A549 (cell line): ENCODE measurements at places on chromosomes 12 and 14.

- peak; percentile 69 for DNase-seq
These were observed 28.6 kb downstream of the SUDS3 start for GRCh38 chr12:118404876-118405521.

GRCh38 chr14:101372894-101373620 is 188.2 kb upstream of the DIO3 start:
- no peak for DNase-seq

- DNase-seq: no peak
These were observed 982 bp downstream of the BCL7A start for GRCh38 chr12:122022393-122023338.

DNA sequence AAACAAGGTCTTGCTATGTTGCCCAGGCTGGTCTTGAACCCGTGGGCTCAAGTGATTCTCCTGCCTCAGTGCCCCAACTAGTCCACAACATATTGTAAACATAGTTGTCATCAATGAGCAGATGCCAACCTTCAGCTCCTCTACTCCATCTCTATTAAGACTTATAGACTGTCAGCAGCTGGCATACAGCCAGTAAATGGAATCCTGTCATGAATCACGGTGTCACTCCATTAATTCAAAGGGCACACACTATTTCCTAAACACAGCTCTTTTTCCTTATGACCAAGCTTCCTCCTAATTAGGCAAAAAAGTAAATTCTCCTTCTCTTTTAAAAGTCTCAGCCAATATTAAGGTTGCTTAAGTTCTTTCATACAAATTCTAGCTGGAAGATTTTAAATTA is 111.2 kb downstream of the ITPR2 start:
- DNase-seq: no peak

- peak; percentile 42 for DNase-seq
These were observed 20.3 kb upstream of the DRAM1 start for GRCh38 chr12:101857043-101857558.

GRCh38 chr14:92906823-92907222 is 16.1 kb upstream of the CHGA start:
- no peak for DNase-seq

DNA sequence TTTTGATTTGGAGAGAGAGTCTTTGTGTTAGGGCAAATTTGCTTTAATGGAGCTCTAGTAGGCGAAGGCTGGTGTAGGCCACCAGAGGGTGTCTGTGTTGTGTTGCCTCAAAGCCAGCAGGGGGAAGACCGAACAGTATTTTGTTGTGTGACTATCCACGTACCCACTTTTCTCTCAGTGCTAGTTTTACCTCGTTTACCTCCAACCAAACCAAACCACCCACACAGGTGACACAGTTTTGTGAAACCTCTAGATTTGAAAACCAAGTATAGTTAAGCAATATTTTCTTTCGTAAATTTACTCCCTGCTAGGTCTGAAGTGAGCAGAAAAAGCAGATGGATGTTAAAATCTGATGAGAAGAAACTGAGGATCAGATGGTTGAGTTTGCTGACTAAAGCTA is 36.3 kb upstream of the NPFF start:
- peak; percentile 74 for DNase-seq

DNA sequence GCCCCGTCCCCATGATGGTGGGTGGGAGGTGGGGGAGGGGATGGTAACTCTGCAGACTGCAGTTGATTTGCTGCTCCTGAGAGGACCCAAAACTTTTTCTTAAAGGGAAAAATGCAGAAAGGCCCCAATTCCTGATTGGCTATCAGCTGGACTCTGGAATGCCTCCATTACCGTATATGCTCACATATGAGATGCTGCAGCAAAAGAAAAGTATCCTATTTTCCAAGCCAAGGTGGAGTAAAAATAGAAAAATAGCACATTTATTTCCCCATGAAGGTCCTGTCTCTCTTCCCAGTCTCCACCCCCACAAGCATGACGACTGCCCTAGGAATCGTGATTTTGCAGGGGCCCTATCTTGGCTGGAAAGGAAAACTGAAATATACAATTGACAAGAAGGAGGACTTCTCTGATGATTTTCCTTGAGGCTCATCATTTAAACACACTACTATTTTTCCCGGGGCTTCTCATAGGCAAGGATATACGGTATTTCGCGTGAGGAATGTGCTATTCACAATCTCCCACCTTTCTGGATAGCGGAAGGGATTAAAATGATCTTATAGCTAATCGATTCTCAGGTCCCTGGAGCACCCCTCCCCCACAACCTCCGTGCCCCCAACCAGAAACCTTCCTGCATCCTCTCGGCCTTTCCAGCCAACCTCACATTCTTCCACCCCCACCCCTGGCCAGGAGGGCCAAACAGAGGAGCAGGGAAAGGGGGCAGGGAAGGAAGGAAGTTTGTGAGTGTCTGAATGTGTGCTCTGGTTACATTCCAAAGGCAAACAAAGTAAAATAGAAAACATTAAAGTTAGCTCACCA is 138.9 kb upstream of the CCND2 start:
- DNase-seq: no peak

DNA sequence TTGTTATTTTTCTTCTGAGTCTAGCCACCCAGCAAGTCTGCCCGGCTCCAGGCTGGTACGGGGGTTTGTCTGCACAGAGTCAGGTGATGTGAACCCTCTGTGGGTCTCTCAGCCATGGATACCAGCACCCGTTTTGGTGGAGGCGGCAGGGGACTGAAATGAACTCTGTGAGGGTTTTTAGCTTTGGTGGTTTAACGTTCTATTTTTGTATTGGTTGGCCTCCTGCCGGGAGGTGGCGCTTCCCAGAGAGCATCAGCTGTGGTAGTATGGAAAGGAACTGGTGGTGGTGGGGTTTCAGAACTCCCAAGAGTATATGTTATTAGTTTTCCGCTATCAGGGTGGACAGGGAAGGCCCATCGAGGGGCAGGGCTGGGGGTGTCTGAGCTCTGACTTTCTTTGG is 5.3 kb upstream of the SERPINA4 start:
- DNase-seq: no peak

DNA sequence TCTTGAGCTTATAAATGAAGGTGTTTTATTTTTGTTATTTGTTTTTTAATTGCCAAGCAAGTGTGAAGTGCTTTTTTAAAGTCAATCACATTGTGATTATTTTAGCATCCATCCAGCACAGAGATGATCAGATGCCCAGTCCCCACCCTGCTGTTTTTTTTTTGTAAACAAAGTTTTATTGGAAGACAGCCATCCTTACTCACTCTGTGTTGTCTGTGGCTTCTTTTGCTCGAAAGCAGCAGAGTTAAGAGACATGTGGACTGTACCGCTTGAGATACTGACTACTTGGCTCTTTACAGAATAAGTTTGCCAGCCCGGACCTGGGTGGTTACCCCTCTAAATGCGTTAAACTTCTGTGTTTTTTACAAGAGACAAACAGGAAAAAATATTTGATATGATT is 30.9 kb upstream of the AMN start:
- no peak for DNase-seq

DNA sequence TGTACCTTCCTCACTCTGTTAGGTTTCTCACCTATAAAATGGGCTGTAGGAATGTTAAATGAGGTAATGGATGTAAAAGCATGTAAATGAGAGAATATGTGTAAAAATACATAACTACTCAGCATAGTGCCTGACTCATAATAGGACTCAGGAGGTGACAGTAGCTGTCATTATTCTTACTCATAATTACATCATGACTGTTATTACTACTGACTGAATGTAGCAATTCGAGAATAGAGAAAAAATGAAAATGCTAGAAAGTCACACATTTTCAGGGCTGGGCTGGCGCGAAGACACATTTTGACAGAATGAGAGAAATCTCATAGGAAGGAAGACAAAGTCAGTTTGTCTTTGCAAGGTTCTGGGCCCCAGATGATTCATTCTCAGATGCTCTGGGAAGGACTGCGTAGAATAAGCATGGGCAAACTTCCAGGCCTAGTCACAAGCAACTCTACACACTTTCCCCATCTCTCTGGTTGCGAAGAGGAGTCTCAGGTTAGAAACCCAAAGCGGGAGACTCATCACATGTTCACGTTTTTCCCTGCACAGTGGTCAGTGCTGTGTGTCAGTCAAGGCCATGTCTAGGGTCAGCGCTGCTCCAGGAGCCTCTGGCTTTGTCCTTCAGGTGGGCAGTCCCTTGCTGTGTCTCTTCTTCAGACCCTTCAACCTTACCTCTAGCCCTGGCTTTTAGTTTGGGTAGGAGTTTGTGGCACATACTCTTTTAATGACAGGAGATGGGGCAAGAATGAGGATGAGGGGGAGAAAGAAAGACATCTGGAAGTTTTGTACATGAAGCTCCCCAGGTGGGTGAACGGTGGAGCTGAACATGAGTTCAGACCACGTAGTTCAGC is 8.4 kb downstream of the GPRC5A start:
- DNase-seq: peak; percentile 76

DNA sequence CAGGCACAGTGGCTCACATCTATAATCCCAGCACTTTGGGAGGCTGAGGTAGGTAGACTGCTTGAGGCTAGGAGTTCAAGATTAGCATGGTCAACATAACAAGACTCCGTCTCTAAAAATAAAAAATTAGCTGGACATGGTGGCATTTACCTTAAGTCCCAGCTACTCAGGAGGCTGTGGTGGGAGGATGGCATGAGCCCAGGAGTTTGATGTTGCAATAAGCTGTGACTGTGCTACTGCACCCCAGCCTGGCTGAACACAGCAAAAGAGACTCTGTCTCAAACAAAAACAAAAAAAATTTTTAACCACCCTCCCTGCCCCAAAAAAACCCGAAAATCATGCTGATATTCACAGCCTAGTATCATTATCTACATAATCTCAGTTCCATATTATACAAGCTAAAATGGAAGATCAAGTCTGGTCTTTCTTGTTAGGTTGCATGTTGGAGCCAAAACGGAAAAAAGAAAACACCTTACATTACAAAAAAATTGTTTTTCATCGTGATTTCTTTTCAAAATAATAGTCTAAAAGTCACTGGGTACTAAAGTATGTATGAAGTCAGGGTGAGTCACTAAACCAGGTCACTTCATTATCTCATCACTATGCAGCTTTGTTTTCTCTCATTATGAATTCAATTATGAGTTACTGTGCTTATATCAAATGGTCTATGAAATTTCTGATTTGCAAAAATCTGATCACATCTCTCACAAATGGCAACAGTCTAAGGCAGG is 13.8 kb downstream of the GXYLT1 start:
- DNase-seq: no peak

DNA sequence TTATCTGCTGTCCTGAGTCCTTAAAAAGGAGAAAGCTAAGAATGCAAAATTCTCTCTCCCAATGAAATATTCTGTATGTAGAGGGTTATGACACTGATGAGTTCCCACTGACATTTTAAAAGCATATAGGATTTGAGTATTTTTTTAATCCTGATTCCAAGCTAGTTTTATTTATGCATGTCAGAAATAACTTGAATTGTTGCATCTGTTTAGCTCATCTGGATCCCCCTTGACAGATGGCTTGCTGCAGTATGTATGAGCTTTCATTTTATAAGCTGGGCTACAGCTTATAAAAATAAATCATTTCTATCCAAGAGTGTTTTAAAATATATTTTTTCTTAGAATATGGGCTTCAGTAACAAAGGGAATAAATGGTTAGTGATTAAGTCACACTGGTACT is 495.3 kb downstream of the NELL2 start:
- no peak for DNase-seq

DNA sequence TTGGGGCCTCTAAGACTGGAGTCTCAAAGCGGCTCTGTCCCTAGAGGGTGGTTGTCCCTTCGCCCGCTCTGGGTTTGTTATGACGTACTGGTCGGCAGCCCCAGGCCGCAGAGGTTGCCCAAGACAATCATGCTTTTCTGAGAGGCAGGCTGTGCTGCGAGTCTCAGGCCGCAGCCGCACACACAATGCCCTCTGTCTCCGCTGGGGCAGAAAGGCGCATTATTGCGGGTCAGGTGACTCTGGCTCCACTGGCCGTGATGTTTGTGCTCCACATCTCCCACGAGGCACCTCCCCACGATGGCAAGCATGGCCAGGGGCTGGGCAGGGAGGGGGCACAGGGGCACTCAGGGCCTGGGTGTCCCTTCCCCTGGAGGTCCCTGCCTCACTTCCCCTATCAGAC is 21.0 kb upstream of the PLEKHG3 start:
- no peak for DNase-seq

- DNase-seq: no peak
These were observed 25.6 kb downstream of the ZFP36L1 start for GRCh38 chr14:68767248-68767645.

GRCh38 chr12:27477049-27477448 is 30.5 kb downstream of the SMCO2 start:
- DNase-seq: no peak

- DNase-seq: no peak
These were observed 5.4 kb downstream of the DDN start for GRCh38 chr12:48993787-48994186.

- no peak for DNase-seq
These were observed 346.8 kb downstream of the ATP23 start for GRCh38 chr12:58288190-58288589.

DNA sequence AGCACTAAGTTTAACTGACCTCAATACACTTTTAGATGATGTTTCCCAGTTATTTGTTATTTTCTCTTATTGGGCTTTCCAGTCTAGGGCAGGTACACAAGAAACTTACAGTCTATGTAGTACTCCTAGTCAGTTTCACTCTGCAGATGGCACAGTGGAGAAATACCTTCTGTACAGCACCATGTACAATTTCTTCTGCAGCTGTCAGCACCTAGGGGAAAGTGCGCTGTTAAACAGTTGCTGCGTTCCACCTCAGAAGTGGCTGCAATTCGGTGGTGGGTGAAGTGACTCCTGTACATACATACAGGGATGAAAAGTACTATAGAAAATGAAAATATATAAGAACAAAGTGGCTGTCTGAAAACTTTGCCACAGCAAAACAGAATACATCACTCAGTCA is 48.3 kb downstream of the NOVA1 start:
- DNase-seq: no peak

GRCh38 chr14:22227084-22227483 is 361.9 kb downstream of the DAD1 start:
- DNase-seq: no peak

- DNase-seq: peak; percentile 84
These were observed 7.6 kb downstream of the VPS37B start for GRCh38 chr12:122888232-122888752.

DNA sequence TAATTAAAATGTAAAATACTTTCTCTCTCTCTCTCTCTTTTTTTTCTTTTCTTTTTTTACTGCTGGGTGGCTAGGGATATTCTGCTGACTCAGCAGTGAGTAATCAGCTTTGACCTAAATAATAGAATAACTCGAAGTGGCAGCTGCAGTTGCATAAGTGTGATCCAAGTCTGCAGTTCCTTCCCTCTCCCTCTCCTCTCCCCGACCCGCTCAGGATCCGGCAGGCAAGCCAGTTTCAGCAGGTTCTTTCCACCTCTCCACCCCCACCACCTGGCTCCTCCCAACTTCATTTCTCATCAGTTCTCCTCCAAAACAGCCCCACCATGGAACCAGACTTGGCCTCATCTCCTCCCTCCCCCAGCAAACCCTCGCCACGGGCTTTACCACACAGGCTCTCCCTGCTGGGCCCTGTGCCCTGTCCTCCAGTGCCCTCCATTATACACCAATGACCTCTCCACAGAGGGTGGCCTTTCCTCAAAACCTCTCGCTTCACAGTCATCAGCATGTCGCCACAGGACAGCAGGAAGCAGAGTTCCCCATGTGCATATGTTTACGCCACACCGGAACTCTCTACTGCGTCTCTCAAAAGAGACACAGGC is 22.4 kb downstream of the SLC7A8 start:
- DNase-seq: no peak
